OCI-M1 (cell line): ENCODE measurements at places on chromosomes 1 and 21.

GRCh38 chr1:246283771-246284410 lies 223.2 kb downstream of the SMYD3 start:
- DNase-seq, result peak; percentile 41

- DNase-seq, result no peak
These were observed 14.0 kb downstream of the NAV1 start for GRCh38 chr1:201552941-201553351.

DNA sequence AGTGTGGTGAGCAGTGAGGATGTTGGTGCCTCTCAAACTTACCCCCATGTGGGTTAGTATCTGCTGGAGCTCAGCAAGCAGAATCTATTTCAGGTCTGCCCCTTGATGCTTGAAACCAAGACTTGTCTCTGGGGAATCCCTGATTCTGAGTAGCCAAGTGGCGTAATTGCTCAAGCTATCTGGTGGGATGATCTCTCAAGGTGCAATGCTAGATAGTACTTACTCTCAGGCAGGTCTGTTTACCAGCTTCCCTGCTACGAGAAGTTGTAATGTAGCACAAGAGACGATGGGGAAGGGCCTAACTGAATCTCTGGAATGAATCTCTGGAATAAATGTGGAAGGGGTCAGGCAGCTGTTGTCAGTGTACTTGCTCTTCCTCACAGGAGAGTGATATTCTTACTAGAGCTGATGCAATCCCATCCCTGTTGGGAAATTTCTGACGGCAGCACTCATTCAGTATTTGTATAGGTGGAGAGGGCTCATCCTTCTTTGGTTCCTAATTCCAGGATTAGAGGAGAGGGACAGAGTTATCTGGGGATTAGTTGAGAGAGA lies 65.4 kb downstream of the MACF1 start:
- DNase-seq, result peak; percentile 26

GRCh38 chr1:193431265-193431977 lies 245.0 kb upstream of the B3GALT2 start:
- DNase-seq, result no peak

DNA sequence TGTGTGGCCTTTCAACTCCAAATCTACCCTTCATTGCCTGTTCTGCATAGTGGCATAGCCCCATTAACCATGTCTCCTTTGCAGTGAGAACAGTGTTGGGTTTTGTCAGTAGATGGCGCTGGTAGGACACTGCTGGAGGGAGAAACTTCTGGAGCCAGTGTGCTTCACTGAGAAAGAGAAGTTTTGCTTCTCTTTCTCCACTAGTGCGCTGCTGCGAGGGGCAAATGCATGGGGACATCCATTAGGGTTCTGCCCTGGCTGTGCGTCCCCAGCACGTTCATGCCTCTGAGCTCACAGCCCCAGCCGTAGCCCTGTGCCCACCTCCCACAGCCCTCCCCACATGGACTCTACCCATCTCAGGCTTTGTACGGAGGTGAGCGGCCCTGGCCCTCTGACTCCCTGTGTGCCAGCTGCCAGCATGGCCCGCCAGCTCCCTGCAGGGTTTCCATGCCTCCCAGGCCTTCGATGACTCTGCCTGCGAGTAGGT lies 53.1 kb downstream of the RIMS3 start:
- peak; percentile 87 for DNase-seq

DNA sequence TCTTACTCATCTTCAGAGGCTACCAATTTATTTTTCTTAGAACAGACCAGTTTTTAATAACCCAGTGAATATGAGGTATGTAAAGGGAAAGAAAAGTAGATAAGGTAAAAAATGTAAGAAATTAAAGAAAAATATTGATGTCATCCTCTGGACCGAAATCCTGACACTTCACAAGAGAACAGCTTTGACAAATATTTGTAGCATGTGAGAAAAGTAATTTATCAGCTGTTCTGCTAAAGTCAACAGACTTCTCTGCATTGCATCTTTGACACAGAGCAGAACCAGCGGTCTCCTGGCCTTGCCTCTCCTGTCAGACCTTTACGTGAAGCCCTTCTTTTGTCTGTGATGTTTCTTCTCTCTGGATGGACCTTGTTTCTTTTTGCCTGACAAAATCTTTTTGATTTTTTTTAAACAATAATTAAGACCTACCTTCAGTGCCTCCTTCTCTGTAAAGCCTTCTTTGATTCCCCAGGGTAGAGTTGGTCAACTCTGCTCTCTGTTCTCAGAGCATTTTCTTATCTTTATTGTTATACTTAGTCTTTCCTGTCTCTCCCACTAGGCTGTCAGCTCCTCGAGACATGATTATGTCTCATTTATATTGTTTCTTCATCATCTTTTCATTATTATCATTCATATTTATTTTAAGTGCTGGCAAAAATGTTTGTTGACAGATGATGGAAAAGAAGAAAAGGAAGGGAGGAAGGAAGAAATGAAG lies 35.4 kb downstream of the RGS4 start:
- no peak for DNase-seq

DNA sequence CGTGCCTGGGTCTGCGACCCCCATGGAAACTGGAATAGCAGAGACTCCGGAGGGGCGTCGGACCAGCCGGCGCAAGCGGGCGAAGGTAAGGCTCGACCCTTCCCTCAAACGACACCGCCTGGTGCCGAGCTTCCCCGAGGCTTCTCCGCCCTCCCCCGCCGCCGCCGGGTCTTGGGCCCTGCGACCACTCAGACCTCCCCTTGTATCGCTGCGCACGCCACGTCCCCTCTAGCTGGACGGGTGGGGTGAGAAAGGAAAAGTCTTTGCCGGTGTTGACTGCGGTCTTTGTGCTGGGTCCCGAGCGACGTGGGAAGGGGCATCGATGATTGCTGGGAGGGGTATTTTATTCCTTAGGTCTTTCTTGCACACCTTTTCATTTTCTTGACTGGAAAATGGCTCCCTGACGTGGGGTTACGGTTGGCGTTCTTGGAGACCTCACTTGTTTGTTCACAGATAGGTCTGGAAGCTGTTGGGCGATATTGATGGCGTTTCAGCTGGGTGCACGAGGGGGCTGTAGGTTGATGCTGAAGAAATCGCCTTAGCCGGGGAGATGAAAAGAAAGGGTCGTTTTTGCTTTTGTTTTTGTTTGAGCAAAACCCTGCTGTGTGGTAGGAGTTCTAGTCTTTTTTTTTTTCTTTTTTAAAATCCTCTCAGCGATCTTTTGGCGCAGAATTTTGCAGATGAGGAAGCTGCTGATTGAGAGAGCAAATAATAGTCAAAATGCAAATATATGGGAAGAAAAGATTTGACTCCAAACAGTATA lies 776 bp downstream of the KDM1A start:
- peak; percentile 66 for DNase-seq

- DNase-seq, result no peak
These were observed 149.3 kb downstream of the RUNX1 start for GRCh38 chr21:34899760-34900159.

DNA sequence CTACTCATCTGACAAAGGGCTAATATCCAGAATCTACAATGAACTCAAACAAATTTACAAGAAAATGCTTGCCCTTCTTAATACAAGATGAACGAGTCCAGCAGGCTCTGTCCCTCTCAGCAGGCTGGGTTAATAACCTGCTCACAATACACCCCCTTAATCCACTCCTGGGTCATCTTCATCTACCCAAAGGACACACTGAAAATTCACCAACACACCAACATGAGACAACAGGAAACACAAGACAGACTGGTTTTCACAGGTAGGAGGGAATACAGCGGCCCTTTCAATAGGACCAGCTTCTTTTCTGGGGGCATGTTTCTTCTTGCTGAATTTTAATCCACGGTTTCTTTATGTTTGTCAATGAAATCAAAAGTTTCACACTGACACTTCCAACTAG lies 44.6 kb downstream of the SUSD4 start:
- DNase-seq, result no peak

- peak; percentile 80 for DNase-seq
These were observed 138.1 kb upstream of the HMCN1 start for GRCh38 chr1:185595835-185596667.

DNA sequence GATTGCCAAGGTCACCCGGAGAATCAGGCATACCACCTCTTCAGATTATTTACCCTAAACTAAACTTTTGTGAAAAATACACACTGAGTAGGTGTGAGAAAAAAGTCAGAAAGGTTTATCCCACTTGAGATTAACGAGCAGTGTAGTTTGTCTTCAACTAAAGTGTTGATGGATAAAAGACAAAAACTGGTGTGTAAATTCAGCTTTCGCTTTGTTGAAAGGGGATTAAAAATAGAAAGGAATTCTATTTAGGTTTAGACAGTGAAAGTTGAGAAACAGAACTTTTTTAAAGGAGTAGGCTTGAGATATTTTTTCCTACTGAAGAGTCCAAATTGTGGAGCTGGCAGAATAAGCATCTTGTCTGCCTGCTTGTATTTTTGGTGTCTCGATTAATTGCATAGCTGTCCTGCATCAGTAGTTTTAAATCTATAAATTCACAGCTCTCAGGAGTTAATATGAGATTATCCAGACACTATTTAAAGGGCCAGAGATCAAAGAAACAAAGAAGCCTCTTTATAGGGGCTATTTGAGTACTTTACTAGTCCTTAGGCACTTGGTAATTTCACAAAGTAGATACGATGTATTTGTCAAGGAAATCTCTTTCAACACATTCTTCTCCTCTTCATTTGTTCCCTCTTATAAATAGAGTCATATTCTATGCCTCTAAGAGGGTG lies 46.7 kb upstream of the RABGAP1L start:
- DNase-seq, result no peak

- DNase-seq, result no peak
These were observed 38.5 kb downstream of the HUNK start for GRCh38 chr21:31911138-31911907.

DNA sequence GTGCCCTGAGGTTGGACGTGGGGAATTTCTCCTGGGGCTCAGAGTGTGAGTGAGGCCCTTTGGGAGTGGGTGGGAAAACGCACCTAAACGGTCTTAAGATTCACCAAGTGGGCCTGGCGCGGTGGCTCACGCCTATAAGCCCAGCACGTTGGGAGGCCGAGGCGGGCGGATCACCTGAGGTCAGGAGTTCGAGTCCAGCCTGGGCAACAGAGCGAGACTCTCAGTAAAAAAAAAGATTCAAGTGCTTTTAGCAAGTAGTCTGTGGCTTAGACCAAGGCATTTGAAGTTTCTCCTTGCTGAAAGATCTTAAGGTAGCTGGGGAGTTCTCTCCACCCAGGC lies 1.4 kb downstream of the RPS8 start:
- no peak for DNase-seq

- no peak for DNase-seq
These were observed 6.0 kb upstream of the FOXE3 start for GRCh38 chr1:47410068-47410455.

DNA sequence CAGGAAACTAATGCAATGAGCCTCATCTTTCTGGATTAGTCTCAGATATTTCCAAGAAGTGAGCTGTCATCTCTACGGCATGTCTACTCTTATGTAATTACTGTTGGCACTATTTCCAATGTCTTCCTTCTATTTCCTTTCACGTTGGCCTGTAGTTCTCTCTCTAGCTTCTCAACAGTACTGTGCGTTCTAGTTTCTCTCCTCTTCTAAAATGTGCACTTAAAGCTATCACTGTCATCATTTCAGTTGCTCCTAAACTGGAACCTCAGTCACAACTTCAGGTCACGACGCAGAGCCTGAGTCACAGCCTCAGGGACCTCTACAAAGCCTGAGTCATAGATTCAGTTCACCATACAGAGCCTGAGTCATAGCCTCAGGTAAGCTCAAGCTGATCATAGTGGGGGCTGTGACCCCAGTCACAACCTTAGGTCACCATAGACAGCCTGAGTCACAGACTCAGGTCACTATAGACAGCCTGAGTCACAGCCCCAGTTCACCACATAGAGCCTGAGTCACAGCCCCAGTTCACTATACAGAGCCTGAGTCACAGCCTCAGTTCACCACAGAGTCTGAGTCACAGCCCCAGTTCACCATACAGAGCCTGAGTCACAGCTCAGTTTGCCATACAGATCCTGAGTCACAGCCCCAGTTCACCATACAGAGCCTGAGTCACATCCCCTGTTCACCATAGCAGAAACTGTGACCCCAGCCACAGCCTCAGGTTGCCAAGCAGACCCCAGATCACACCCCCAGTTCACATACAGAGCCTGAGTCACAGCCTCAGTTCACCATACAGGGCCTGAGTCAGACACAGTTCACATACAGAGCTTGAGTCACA lies 13.0 kb downstream of the WNT9A start:
- DNase-seq, result peak; percentile 65
